Naive thymus-derived CD4-positive, alpha-beta T cell (primary cell): ENCODE measurements at places on chromosomes 3 and 15.

DNA sequence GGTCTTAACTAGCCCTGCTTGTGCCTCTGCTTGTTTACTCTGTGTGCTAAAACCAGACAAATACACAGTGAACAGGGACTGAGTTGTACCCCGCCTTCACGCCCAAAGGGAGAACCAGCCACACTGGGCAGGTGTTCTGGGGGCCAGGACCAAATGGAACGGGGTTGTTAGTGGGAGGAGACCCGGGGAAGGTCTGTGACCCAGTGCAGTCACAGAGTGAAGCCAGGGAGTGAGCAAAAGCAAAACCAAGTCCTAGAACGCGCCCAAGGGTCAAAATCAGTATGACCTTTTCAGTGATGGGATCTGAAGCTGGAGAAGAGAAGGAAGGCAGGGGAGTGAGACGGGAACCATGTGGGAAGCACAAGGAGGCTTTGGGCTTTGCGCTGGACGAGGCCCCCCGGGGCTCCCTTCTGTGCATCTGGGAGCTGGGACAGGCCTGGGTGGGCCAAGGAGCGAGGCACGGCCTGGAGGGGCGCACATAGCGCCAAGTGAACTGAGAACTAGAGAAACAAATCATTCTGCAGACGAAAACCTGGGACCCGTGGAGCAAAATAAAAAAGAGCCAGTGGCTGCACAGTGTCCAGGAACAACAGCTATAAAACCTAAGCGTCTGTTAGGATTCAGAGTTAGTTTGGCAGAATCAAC, 78.3 kb upstream of the ALDH1A3 start:
- no peak for DNase-seq

DNA sequence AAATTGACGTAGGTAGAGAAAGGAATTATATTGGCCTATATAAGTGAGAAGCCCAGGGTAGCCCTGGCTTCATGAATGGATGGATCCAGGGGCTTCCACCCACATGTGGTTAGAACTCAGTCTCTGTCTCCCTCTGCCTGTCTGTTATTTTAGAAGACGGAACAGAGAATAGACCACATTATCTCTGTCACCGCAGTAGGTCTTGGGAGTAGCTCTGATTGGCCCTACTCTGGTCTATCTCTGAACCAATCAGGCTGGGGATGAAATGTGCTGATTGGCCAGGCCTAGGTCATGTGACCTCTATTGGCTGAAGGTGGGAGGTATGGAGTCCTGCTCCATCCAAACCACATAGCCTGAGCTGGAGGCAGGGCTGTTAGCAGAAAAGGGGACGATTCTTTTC, 143.0 kb upstream of the PRR23C start:
- no peak for DNase-seq

- DNase-seq = no peak
Measured at GRCh38 chr3:134552784-134553183, 66.9 kb downstream of the CEP63 start.

DNA sequence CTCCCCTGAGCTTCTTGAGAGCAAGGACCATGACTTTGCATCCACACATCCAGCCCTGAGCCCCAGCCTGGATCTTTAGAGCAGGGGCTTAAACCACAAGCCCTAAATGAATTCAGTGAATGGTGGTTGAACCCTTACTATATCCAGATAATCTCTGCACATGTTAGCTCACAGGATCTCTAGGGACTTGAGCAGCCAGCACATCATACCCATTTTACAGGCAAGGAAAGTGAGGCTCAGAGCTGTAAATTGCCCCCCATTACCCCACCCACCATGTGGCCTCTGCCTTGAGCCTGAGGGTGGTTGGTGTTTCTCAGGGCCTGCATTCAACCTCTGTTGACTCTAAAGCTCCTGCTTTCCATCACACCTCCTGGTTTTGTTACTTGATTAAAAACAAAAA, 27.6 kb downstream of the EAF1 start:
- no peak for DNase-seq

DNA sequence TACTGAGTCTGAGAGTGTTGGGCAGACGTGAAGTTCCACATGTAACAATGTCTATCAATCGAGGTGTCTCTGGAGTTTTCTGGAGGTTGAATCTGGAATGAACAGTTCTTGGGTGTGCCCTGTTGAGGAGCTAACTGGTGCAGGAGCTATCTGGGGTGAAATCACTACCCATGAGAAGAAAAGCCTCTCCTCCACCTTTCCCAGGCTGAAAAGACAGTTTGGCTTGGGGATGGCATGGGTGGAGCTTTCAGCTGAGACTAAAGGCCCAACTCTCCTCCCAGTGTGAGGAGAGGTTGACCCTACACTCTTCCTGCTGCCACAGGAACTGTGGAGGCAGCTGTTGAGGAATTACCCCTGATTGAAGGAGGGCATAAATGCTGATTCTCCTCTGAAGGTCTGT, 54.4 kb upstream of the LRRFIP2 start:
- no peak for DNase-seq

GRCh38 chr3:188157971-188158370, 4.0 kb downstream of the LPP start:
- no peak for DNase-seq

- DNase-seq = no peak
Measured at GRCh38 chr15:66849393-66849745, 147.3 kb downstream of the SMAD6 start.

- no peak for DNase-seq
Measured at GRCh38 chr3:146374146-146374545, 95.2 kb downstream of the PLSCR2 start.
